ENCODE measurements at places on chromosomes 1 and 21.

DNA sequence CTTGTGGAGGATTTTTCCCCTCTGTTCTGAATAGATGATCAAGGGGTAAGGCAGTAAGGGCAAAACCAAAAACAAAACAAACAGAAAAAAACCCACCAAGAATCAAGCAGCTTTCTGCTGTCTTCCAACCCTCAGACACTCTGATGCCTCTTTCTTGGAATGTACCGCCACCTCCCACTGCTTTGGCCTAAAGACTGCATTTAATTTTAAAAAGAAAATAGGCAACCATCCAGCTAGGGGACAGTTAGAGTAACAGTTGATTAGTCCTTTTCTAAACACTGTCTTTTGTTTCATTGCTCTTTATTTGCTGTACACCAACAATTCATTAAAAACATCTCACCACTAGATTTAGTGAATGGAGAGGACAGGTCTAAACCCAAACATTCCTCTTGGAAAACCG, 21.5 kb downstream of the WLS start:
- no peak for DNase-seq

GRCh38 chr1:244341455-244342450, 110.0 kb downstream of the ADSS2 start:
- DNase-seq = no peak

DNA sequence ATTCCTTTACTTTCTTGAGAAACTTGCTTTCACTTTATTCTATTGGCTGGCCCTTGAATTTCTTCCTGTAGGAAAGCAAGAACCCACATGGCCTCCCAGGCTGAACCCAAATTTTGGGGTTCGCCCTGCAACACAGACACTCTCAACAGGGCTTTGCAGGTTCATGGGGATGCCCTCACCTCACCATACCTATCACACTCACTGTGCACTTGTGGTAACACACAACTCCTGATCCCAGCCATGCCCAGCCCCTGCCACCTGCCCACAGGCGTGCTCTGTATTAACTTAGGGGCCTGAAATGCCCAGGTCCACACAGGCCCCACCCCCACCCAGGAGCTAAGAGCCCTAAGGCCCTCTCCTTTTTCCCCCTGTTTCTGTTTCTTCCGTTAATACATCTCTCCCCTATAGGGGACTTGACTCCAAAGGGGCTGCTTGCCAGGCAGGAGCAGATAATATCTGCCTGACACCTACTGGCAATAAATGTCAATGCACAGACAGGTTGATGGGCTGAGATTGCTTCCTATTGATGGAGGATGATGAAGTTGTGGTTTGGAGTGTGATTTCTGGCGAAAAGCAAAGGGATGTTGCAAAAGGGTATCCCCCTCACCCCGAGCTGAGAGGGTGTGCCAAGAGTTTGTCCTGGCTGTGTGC, 171.5 kb downstream of the AJAP1 start:
- no peak for DNase-seq

DNA sequence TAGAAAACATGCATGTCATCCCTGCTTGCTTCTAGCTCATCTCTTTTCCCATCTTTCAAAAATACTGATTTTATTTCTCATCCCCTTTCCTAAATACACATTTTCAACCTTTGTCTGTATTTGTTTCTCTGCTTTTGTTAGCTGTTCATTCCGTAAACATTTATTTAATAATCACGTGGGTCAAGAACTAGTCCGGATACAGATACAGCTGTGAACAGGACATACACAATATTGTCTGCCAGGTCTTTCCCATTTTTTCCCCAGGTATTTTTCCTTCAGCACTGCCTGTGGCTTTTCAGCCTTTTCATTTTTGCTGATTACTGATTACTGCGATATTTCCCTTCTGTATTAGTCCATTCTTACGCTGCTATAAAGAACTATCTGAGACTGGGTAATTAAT, 5.7 kb downstream of the PER3 start:
- DNase-seq = no peak

DNA sequence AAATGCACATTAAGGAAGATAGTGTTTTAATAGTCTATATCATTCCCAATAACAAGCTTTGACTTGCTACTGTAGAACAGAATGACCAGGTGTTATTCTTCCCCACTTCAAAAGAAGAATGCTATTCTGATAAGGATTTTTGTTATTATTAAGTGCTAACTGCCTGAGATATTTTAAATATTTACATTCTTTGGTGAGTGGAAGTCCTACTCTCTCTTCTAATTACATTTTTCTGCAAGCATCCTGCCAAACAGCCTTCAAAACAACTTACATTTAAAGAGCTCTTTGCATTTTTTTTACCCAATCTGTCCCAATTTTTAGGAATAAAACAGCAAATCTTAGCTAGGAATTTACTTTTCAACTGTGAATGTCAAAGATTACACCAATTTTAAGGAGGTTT, 23.5 kb upstream of the SYDE2 start:
- no peak for DNase-seq

DNA sequence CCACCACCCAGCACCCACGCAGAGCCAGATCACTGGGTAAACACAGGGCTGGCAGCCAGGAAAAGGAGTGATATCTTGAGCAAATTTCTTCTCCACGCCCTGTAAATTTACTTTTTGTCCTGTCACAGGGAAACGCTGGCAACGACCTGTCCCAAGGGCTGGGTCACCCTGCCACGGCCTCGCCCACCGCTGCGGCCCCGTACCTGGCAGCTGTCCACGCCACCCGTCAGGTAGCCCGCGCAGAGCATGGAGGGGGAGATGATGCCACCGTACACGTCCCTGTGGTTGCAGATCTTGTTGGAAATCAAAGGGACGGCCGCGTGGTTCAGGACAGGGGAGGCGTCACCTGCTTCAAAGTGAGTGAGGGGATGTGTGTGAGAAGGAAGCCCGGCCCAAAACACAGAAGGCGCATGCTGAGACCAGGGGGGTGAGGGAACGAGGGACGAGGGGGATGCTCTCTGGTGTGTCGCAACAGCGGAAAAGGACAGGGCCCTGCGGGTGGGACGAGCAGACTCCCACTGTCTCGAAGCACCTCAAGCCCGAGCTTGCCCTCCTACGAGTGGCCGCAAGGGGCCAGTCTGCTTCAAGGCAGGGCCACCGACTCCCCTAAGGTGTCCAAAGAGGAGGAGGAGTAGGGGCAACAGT, 10.1 kb upstream of the TFF1 start:
- DNase-seq = no peak

DNA sequence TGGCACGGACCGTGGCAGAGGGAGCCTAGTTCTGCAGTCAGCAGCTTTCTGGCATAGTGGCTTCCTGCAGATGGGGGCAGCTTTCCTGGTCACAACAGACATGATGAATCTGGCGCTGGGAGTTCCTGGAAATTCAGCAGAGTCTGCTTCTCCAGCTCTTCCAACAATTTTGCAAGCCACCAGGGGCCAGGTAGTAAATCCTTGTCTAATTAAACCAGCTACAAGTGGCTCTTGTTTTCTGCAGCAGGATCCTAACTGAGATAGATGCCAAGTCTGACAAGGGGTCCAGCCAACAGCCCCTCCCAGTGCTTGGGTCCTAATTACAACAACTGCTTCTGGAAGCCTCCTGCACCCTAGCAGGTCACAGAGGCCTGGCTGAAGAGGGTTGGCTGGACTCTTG, 35.8 kb downstream of the TRIM62 start:
- DNase-seq = no peak

GRCh38 chr21:42991992-42992740, 17.8 kb downstream of the PKNOX1 start:
- no peak for DNase-seq

- DNase-seq = no peak
Measured at GRCh38 chr21:33071770-33072306, 1.9 kb downstream of the OLIG1 start.

- no peak for DNase-seq
Measured at GRCh38 chr1:52355436-52355835, 10.6 kb downstream of the CC2D1B start.

- DNase-seq = no peak
Measured at GRCh38 chr1:65866439-65866838, 73.7 kb downstream of the PDE4B start.

DNA sequence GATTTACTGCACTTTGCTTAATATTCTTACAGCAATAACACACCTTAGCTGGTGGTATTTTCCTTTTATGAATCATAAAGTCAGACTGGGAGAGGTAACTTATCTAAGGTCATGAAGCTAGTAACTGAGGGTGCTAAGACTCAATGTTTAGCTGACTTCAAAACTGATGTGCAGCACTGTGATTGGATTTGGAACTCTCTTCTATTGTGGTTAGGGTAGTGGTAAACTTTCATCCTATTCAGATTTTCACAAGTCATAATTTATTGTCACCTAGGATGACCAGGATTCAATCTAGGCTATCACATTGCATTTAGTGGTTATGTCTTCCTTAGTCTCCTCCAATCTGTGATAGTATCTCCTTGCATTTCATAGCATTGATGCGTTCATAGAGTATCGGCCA, 18.9 kb downstream of the EPB41 start:
- no peak for DNase-seq

DNA sequence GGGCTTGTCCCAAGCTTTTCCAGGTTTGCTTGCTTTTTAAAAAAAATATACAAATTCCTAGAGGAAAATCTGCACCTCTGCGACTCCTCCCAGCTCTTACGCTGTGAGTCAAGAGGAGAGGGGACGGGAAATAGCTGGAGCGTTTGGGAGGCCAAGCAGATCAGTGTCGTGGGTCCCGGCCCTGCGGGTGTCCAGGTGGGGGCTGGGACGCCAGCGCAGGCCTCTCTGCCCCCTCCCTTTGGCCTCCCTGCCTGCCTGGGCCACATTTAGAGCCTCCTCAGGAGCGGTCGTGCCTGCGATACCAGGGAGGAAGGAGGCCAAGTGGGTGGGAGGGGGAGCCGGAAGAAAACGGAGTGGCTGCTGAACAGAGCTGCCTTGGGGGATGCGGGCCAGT, 9.0 kb downstream of the WNT4 start:
- DNase-seq = no peak

Data from suprapubic skin (tissue), 4 donors.